ENCODE measurements at places on chromosomes 4 and X.
A peak's percentile ranks its signal among the peaks of the same experiment; 100 is the strongest.

DNA sequence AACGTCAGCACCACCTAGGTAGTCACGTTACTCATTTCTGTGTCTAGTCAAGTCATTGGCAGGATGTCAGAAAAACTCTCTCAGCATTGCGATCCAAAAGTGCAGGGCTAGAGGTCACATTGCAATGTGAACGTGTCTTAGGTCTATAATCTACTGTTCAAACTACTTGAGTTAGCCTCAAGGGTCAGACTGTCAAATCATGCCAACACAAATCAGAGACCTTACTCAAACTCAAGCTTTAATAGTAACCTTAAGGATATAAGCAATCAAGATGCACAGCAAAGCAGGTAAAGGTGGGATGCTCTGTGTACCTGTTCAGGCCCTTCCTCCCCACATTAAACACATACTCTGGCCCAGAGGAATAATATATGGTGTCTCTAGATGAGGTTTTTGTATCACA lies 114.4 kb upstream of the NOCT start:
- no peak for DNase-seq

- DNase-seq, result no peak
Measured at GRCh38 chr4:37516057-37516775, 170.0 kb downstream of the RELL1 start.

- DNase-seq, result no peak
Measured at GRCh38 chr4:70298051-70298450, 36.7 kb upstream of the CABS1 start.

DNA sequence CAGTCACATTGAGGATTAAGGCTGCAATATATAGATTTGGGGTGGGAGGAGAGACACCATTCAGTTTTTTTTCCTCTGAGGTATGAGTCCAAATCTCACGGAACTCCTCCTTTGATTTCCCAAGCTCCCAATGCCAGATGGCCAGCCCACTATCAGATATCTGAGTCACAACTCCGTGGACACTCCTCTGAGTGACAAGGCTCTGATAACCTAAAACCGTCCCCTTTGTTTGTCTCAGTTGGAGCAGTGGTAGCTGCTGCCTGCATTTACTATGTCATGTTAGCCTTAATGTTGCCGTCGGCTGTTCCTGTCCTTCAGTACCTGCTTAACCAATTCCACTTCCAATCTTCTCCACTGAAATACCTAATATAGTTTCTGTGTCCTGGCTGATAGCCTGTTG lies 107.3 kb downstream of the DTHD1 start:
- DNase-seq, result no peak

- no peak for DNase-seq
Measured at GRCh38 chrX:132883358-132883915, 75.0 kb downstream of the HS6ST2 start.

GRCh38 chr4:153466081-153466948 lies at the start of gene TMEM131L:
TMEM131L (plus strand) TSS chr4:153466360; CDS start chr4:153466398, 38 bp downstream.
- DNase-seq, result peak; percentile 7

DNA sequence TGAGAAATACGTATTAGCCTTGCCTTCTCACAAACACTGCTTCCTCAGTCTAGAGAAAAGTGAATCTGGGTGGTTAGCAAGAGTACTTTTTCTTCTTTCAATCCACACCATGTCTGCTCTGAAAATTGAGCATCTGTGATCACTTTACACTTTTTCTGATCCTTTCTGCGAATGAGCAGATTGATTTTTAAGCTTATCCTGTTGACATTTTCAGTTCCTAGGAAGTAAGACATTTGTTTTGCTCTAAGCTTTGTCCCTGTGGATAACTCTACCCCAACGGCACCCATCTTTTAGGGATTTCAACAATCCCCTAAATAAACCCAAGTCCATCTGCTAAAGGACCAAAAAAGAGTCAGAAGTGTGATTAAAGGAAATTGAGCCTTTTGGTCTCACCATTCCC lies 487.5 kb downstream of the IQCM start:
- DNase-seq, result no peak

- no peak for DNase-seq
Measured at GRCh38 chr4:112176596-112176995, 31.3 kb downstream of the FAM241A start.

GRCh38 chrX:47643926-47644325 lies 6.4 kb downstream of the ELK1 start:
- DNase-seq, result no peak

All from NCI-H2081 treated with DMSO at 0.1 percent for 48 hours (cell line).